ENCODE measurements at places on chromosomes 3 and 15.

- H3K36me3 ChIP-seq: no peaks in the 10 kb centered on the region
- DNase-seq: no peak
Observed at GRCh38 chr15:66006986-66007385, 137.7 kb downstream of the RAB11A start.

GRCh38 chr3:53300826-53301225 lies 45.0 kb upstream of the TKT start:
- DNase-seq: no peak
- no peaks in the 10 kb centered on the region for H3K4me1 ChIP-seq
- H3K36me3 ChIP-seq: peaks cover 2% of the 10 kb centered on the region
- no peak overlapping the region for H3K4me3 ChIP-seq

DNA sequence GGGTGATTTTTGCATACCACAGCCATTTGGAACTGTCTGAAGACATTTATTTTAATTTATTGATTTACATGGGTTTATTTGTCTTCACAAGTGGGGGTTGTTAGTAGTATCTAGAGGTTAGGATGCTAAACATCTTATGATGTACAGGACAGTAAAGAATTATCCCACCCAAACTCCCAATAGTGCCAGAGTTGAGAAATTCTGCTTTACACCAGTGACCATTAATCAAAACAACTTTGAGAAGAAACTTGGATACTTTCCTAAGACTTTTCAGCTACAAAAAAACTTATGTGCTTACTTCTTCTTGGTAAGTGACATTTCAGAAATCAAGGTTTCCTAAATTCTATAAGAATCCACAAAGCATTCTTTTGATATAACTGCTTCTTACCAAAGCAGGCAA lies 156.7 kb downstream of the SUCLG2 start:
- H3K4me1 ChIP-seq: no peaks in the 10 kb centered on the region
- no peak overlapping the region for H3K27ac ChIP-seq
- no peak overlapping the region for H3K4me3 ChIP-seq
- H3K27me3 ChIP-seq: no peaks in the 10 kb centered on the region

DNA sequence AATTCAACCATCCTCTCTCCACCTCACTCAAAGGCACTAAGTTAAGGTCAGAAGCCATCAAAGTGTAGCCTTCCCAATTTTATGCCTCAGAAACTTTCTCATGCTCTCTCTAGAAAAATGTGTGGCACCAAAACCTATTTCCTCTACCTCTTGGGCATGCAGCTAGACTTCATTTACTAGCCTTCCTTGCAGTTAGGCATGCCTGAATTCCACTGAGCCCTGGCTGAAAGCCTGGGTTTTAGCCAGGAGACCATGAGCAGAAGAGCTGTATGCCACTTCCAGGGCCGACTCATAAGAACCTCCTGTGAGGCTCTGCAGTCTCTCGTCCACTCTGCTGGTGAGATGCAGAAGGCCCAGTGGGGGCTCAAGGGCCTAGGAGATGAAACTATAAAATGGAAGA lies 145.0 kb downstream of the MYLK start:
- no peak for DNase-seq
- H3K27ac ChIP-seq: no peak overlapping the region
- no peaks in the 10 kb centered on the region for H3K36me3 ChIP-seq
- no peak overlapping the region for H3K4me3 ChIP-seq

- H3K27ac ChIP-seq: no peak overlapping the region
- DNase-seq: no peak
- no peak overlapping the region for H3K4me3 ChIP-seq
- H3K27me3 ChIP-seq: no peaks in the 10 kb centered on the region
- H3K4me1 ChIP-seq: peaks cover 41% of the 10 kb centered on the region
Observed at GRCh38 chr3:37181756-37182155, 7.4 kb upstream of the LRRFIP2 start.

- no peaks in the 10 kb centered on the region for H3K36me3 ChIP-seq
- peaks cover 37% of the 10 kb centered on the region for H3K4me1 ChIP-seq
- H3K4me3 ChIP-seq: no peak overlapping the region
- DNase-seq: no peak
Observed at GRCh38 chr3:10601857-10602230, 96.5 kb upstream of the ATP2B2 start.

GRCh38 chr3:43418601-43419272 lies 132.4 kb downstream of the SNRK start:
- H3K36me3 ChIP-seq: no peaks in the 10 kb centered on the region
- H3K4me3 ChIP-seq: no peak overlapping the region
- no peak overlapping the region for H3K27ac ChIP-seq
